Activated CD8-positive, alpha-beta memory T cell treated with anti-CD3 and anti-CD28 coated beads for 4 hours (primary cell): ENCODE measurements at places on chromosomes 2 and 18.
A peak's percentile ranks its signal among the peaks of the same experiment; 100 is the strongest.

GRCh38 chr2:63866009-63866709 lies 24.5 kb downstream of the UGP2 start:
- DNase-seq: no peak

DNA sequence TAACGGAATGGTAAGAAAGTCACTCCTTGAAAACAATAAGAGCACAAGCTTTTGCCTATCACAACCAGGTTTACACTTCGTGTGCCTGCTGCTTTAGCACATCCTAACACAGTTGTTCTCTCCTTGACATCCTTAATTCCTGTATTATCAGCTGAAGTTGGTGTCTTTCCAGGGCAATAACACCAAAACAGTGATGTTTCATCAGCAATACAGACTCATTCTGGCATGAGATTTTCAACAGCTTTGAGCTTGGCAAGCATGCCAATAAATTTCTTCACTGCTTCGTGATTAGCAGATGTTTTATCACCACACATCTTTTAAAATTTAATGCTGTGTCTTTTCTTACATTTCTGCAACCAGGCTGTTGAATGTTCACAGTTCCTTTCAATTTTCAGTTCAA lies 148.4 kb downstream of the EIPR1 start:
- DNase-seq: no peak

GRCh38 chr2:105796791-105797190 lies 52.1 kb downstream of the NCK2 start:
- DNase-seq: no peak

- no peak for DNase-seq
These were observed 107.4 kb downstream of the PXDN start for GRCh38 chr2:1636791-1637415.

GRCh38 chr2:205103699-205104098 lies 558.4 kb downstream of the PARD3B start:
- no peak for DNase-seq

GRCh38 chr2:69604026-69604678 lies 39.4 kb downstream of the AAK1 start:
- DNase-seq: no peak

- DNase-seq: peak; percentile 13
These were observed 66.6 kb downstream of the ADNP2 start for GRCh38 chr18:80175451-80176204.

DNA sequence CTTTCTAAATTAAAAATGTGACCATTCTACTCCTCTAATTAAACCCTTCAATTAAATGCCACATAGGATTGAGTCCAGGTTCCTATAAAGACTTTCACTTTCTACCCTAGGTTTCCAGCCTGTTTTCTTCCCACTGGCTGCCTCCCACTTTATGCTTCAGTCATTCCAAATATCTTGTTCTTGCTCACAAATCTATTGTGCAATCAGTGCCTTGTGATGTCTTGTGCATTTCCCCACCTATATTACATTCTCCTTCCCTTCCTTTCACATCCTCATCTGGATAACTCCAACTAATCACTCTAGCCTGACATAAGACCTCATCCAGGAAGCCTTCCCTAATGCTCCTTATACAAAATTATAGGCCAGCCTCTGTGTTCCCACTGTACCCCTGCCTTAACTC lies 281.7 kb upstream of the LRATD1 start:
- no peak for DNase-seq

- DNase-seq: no peak
These were observed 12.1 kb upstream of the NOSTRIN start for GRCh38 chr2:168790226-168790902.
